NCI-H526 treated with DMSO at 0.1 percent for 48 hours (cell line): ENCODE measurements at places on chromosomes 6 and 20.
A peak's percentile ranks its signal among the peaks of the same experiment; 100 is the strongest.

DNA sequence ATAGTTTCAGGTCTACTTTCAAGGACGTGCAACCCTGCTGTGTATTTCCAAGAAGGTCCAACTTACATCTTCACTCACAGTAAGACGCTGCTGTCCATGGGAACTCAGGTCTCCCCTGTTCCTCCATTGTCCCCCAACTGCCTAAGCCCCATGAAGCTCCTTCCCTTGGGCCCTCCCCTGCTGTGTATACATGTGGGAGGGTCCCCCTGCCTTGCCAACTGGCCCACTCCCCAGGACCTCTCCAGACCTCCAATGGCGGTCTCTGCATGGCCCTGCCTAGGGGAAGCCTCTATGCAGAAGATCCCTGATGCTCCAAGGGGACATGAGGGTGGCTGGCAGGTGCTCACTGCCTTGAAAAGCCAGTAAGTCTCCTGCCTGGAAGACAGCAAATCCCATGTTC lies 186.7 kb upstream of the CST7 start:
- no peak for DNase-seq

GRCh38 chr20:6705106-6705766 lies 62.2 kb upstream of the BMP2 start:
- no peak for DNase-seq

GRCh38 chr20:56004611-56005388 lies 519 bp downstream of the CBLN4 start:
- no peak for DNase-seq

DNA sequence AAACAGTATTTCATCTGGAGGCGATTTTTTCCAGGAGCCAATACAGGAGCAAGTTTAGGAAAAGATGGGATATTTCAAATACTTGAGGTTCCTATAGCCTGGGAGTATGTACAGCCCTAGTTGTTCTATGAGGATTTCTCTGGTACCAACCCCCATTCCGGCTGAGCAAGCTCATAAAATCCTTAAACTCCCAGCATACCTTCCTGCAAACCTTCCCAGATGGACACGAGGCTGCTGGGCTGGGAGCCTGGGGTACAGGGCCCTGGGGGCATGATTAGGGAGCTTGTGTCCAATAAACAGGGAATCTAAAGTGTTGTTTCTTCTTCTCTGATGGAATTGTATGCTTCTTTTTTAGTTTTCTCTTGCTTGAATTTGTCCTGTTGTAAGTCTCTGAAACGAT lies 1.5 kb downstream of the PRRC2A start:
- no peak for DNase-seq

DNA sequence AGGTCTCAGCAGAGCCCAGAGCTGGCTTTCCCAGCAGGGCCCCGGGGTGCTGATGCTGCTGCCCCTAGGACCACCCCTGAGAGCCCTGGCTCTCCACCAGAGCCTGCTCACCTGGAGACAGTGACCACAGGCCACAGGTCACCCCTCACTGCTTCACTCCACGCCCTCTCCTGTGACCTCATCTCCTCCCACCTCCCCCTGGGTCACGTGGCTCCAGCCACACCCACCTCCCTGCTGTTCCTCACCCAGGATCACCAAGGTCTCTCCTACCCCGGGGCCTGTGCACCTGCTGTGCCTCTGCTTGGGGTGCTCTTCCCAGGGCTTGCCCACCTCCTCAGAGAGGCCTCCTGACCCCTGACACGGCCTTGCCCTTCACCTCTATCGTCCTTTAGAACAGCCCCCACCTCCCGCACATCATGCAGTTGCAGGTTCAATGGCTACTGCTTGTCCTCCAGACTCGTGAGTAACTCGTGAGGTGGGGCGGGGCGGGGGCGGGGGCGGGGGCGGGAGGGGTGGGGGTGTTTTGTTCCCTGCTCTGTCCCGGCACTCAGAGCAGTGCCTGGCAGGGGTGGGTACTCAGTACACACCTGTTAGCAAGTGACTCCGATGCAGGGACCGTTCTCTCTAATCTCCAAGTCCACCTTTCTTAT lies 468.0 kb downstream of the PREX1 start:
- no peak for DNase-seq

DNA sequence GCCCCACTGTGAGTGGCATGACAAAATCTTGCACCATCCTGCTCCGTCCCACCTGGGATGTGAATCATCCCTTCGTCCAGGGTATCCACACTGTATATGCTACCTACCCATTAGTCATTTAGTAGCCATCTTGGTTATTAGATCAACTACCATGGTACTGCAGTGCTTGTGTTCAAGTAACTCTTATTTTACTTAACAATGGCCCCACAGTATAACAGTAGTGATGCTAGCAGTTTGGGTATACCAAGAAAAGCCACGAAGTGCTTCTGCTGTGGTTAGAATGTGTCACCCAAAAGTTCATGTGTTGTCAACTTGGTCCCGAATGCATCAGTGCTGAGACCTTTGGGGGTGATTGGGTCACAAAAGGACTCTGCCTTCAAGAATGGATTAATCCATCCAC lies 11.7 kb downstream of the OSER1 start:
- DNase-seq, result no peak

GRCh38 chr6:16103722-16104121 lies 25.2 kb upstream of the MYLIP start:
- no peak for DNase-seq

DNA sequence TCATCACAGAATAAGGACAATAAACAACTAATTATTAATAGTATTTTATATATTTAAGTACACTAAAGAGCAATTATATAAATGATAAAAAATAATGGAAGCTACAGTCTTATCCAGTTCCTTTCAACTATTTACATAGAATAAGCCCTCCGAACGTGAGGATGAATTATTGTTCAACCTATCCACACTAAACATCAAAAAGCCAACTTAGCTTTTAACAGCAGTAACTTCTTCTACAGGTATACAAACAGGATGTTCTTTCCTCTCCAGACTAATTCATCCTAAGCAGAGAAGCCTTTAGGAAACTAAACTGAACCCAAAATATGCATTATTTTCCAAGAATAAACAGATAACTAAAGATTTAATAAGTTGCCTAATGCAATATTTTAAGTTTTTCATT lies 2.3 kb downstream of the FKBP5 start:
- DNase-seq, result no peak

- DNase-seq, result peak; percentile 87
Measured at GRCh38 chr20:62822788-62823651, 6.2 kb downstream of the COL9A3 start.

DNA sequence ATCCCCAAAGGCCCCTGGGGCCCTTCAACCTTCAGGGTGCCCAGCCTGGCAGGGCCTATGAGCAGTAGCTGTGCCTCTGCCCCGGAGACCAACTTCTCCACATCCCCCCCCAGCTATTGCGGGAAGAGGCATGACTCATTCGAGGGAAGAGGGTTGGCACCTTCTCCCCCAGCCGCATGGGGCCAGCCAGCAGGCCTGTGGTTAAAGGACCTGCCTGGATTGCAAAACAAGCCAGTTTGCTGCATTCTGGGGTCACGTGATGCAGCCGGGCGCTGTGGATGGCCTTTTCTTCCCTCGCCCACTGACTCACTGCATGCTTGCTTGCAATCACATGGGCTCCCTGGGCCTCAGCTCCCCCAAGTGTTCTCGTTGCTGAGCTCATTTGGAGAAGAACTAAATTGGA lies 182.5 kb downstream of the MAFB start:
- DNase-seq, result no peak
